ENCODE measurements at places on chromosomes 16 and 17.

GRCh38 chr17:77269696-77270681 is 129.2 kb downstream of the SEC14L1 start:
- DNase-seq, result no peak

GRCh38 chr17:78715000-78715771 is 66.9 kb downstream of the CYTH1 start:
- no peak for DNase-seq

DNA sequence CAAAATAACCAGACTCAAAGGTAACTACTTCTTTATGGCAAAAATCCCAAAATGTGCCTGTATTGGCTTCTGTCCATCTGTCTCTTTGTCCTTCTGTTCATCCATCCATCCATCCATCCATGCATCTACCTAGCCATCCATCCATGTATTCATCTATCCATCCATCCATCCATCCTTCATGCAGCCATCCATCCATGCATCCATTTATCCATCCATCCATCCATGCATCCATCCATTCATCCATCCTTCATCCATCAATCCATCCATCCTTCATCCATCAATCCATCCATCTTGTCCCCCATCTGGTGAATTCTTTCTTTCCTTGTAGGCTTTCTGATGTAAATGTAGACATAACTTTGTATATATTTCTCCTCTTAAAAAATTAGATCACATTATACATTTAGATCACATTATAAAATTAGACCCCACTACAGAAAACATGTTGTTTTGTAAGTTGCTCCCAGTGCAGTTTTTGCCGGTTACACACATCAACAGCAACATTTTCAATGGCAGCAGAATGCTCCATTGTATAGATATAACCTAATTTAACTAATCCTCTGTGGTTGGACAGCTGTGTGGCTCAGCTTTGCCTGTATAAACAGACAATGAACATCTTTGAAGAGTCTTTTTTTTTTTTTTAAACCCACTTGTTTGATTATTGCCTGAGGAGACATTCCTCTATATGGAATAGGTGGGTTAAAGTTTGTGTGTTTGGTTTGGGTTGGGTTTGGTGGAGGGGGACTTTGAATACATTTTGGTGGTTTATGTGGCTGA is 72.0 kb downstream of the MSI2 start:
- DNase-seq, result no peak

GRCh38 chr16:67529582-67530012 is 968 bp downstream of the RIPOR1 start:
- no peak for DNase-seq

- DNase-seq, result no peak
Observed at GRCh38 chr16:65598621-65599020, 476.8 kb upstream of the CDH11 start.

DNA sequence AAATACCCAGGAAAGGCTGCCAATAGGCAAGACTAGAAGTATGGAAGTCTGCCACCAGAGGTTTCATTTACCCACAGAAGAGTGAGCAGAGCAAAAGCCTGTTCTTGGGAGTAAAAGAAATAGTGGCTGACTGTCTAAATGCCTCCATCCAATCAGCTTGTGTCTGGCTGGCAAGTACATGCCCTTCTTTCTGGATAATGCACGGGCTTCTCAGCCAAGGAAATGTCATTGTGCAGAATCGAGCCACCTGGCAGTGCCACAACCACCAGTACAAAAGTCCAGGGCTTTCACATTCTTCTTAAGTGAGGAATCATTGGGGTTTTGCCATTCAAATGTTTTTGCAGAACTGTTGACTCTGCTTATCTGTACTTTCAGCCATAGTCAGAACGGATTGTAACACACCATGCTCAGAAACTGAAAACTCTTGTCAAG is 10.1 kb upstream of the ERCC4 start:
- no peak for DNase-seq

GRCh38 chr16:14310519-14310991 is 239.4 kb downstream of the MRTFB start:
- no peak for DNase-seq

DNA sequence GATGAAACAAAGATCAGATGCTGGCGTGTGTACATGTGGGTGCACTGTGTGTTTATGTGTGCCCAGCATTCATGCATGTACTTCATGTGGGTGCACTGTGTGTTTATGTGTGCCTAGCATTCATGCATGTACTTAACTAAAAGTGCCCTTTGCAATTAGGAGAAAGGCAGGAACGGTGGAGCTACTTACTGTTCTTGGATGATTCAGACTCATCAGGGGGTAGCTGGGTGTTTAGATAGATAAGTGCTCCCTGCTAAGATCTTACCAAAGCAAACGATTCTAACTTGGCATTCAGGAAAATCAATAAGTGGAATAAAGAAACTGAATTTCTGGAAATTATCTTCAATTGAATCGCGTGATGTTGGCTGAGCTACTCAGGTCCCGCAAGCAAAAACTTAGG is 8.6 kb upstream of the MYH2 start:
- no peak for DNase-seq

DNA sequence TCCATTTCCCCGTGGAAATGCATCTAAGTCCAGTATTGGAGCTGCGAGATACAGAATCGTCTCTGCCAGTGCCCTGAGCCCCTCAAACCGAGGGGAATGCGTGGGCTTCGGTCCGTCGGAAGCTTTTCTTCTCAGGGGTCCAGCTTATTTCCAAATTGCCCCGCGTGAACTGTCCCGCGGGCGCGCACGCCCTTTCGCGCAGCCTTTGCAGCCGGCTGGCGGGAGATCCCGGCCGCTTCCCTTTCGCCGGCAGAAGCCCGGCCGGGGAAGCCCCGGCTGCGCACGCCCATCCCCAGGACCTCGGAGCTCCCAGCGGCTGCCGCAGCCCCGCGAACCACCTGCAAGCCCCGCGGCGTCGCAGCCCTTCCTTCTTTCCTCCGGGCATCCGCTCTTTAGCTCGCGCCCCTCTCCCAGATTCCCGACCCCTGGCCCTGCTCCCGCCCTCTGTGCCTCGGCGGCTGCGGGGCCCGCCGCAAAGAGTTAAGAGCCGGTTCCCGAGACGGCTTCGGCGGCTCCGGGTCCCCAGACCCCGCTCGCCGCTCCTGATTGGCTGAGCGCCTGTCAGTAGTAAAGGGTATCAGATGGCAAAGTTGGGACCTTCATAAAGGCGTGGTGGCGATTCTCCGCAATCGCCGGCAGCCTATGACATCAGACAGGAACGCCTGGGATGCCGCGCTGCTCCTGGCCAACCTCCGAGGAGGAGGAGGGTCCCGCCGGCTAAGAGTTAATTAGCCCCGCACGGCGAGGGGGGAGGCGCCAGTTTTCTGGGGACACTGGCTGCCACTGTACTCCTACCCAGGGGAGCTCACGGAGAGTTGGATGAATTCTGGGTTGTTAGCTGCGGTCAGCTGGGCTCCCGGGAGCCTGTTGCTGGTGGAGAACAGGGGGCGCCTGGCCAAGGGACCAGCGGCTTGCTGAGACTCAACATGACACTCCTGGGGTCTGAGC is at the start of gene MYOCD:
TSS of gene MYOCD (plus strand) at position 628 of the 948 bp plus-strand sequence. CDS start at position 927, 299 bp downstream.
- DNase-seq, result no peak

GRCh38 chr16:11025120-11025531 is 80.8 kb downstream of the CLEC16A start:
- peak; percentile 70 for DNase-seq

DNA sequence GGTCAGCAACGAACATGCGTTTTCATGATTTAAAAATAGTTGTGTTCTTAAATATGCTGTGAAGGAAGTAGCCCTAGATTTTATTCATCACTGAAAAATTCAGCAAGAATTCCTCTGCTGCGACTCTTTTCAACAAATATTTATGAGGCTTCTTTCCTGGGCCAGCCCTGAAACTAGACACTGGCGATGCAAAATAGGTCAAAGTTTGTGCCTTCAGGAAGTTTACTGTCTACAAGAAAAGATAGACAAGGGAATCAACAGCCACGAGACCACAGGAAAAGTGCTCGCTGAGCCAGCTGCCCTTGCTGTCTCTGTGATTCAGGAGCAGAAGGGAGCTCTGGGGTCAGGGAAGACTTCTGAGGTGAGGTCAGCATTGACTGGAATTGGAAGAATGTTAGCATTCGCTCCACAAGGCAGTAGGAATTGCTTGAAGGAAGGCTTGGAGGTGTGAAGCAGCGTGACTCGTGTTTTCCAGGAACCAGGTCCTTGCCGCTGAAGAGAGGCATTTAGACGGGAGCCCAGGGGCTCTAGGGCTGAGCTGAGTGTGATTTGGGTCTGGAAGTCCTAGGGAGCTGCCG is 1.9 kb upstream of the RPL26 start:
- no peak for DNase-seq

DNA sequence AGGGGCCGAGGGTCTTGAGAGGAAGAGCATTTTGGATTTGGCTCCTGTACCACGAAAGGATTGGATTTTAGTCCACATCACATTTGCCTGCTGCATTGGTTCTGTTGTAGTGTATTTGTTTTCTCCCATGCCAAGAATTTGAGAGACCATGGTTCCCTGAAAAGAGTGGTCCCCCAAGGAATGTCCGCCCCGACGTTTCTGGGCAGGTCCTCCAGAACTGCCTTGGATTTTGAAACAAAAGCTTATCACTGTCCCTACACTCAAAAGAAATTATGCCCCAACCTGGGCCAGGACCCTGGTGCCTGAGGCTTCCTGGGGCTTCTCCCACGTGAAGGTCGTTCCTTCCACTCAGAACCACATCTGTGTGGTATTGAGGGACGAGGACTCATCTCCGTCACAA is 10.8 kb downstream of the NTN1 start:
- DNase-seq, result no peak

GRCh38 chr16:76614269-76614668 is 337.1 kb downstream of the CNTNAP4 start:
- DNase-seq, result no peak

DNA sequence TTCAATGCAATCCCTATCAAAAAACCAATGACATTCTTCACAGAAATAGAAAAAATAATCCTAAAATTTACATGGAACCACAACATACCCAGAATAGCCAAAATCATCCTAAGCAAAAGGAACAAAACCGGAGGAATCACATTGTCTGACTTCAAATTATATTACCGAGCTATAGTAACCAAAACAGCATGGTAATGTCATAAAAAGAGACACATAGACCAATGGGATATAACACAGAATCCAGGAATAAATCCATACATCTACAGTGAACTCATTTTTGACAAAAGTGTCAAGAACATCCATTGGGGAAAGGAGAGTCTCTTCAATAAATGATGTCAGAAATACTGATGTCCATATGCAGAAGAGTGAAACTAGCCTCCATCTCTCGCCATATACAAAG is 105.8 kb upstream of the CORO6 start:
- DNase-seq, result no peak

DNA sequence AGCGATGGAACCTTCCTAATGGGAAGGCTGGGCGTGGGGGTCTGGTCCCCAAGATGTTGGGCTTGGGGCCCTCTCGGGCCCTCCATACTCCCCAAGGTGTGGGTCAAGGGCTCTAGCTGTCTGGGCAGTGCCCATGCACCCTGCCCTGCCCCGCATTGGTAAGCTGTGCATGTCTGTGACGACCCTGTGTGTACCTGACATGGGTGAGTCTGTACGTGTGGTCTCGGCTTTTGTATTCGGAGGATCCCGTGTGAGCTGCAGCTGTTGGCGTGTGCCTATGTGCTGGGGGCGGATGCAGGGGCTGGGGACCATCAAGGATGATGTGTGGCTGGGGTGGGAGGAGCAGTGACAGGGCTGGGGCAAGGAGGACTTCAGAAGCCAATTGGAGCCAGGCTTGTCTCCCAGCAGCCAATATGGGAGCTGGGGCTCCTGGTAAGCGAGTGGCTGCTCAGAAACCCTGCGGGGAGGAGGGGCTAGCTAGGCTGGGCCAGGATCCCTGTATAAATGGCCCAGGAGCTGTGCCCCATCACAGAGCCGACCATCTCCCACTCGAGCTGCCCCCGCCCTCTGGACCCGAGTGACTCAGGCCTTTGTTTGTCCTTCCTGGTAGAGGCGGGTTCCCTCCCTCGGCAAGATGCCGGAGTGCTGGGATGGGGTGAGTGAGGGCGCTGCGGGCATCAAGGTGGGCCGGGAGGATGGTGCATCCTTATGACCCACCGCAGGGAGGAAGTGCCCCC is at the start of gene NDRG4:
TSS of gene NDRG4 (plus strand) at position 529 of the 737 bp plus-strand sequence. CDS start at position 635, 106 bp downstream.
- no peak for DNase-seq

DNA sequence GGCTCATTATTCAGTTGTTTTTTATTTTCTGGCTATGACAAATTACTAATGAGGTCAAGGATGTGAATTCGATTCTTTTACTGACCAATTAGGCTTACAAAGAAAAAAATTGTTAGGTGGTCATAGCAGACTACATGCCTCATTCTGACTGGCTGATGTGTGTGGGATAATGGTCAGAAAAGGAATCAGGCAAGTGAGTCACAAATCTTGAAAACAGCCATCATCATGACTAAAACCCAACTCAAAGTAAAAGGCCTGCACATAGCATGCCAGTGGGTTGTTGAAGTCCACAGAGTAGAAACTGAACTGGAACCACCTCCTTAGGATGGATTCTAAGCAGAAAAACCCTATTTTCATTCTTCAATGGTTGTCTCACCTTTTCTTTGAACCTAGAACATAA is 8.6 kb downstream of the RPGRIP1L start:
- no peak for DNase-seq

DNA sequence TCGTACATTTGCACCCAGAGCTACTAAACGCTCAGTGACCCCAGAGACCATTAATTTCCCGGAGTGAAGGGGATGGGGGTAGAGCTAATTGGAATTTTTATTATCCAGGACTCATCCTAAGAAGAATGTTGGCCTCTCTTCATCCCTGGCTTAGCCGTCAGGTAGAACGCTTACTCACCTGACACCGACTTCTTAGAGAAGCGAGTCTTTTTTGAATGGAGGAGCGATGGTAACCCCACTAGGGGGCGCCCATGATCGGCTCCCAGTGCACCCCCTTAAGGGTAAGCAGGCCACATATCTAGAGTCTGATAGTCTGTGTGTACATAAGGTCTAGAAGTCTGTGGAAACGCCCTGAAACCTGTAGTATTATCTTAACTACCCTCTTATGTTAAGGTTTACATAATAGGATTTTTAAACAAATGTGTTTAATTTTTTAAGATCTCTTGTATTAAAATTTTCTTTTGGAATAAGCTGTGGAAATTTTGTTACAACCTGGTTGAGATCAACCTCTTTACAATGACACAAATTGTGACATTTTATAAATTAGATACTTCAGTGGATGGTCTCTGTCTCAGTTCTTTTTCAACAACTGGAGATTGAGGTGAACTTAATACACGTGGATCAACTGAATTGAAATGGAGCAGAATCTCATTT is 229.8 kb downstream of the CPPED1 start:
- peak; percentile 89 for DNase-seq

Data from activated CD8-positive, alpha-beta memory T cell treated with anti-CD3 and anti-CD28 coated beads, Interleukin-2, amount 50 U/mL, for 48 hours (primary cell).